ENCODE measurements at places on chromosomes 4 and X. TPM values are rescaled to one million over a fixed set of nuclear protein-coding genes. Genes with fewer than 3 reads are reported as not detected.

The TACR3 gene
- total RNA-seq: not detected

The SFRP2 gene
- not detected for total RNA-seq

The JCHAIN gene
- not detected for total RNA-seq

The RGN gene
- 0.33 TPM for total RNA-seq

The GRIA3 gene
- not detected for total RNA-seq

Measured in vein endothelial cell (primary cell).